ENCODE measurements at places on chromosomes 2 and 18.
A peak's percentile ranks its signal among the peaks of the same experiment; 100 is the strongest.

DNA sequence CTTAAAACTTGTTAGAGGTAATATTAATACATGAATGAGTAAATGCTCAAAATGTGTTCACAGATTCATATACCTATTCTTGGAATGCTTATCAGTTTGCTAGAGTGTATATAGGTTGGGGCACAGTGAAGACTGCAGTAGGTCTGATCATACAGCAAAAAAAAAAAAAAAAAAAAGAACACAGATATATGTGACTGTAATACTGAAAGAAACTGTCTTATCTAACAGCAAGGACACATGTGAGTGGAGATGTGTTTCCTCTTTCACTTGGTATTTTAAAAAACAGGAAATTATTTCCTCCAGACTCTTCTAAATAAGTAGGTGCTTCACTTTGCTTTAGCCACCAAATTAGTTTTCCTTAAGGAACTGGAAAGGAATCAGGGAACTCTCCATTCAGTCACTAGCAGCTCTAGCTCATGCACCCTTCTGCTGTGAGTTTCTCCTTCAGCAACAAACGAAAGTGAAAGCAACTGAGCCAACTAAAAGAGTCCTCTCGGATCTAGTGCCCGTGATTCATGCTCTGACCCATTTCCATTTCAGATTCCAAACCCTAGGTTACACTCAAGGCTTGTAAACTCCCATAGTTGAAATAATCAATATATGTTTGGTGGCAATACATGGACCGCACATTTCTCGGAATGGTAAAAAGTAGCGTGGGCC is 98.5 kb downstream of the DSEL start:
- DNase-seq = no peak

- no peak for DNase-seq
Observed at GRCh38 chr18:23900994-23901393, 113.6 kb upstream of the TTC39C start.

DNA sequence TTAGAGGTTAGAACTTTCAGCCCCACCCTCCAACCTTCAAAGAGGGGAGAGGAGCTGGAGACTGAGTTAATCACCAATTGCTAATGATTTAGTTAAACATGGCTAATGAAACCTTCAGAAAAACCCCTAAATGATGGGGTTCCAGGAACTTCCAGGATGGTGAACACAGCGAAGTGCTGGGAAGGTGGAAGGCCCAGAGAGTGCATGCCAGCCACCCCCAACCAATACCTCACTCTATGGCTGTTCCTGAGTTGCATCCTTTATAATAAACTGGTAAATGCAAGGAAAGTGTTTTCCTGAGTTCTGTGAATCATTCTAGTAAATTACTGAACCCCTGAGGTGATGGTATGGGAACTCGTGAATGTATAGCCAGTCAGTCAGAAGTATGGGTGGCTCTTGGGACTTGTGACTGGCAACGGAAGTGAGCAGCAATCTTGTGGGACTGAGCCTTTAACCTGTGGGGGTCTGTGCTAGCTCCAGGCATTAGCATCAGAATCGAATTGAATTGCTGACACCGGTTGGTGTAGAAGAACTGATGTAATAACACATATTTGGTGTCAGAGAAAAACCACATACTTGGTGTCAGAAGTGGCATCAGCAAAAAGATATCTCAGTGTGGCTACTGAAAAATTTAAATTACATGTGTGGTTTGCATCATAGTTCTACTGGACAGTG is 37.4 kb downstream of the NPHP1 start:
- DNase-seq = peak; percentile 10

DNA sequence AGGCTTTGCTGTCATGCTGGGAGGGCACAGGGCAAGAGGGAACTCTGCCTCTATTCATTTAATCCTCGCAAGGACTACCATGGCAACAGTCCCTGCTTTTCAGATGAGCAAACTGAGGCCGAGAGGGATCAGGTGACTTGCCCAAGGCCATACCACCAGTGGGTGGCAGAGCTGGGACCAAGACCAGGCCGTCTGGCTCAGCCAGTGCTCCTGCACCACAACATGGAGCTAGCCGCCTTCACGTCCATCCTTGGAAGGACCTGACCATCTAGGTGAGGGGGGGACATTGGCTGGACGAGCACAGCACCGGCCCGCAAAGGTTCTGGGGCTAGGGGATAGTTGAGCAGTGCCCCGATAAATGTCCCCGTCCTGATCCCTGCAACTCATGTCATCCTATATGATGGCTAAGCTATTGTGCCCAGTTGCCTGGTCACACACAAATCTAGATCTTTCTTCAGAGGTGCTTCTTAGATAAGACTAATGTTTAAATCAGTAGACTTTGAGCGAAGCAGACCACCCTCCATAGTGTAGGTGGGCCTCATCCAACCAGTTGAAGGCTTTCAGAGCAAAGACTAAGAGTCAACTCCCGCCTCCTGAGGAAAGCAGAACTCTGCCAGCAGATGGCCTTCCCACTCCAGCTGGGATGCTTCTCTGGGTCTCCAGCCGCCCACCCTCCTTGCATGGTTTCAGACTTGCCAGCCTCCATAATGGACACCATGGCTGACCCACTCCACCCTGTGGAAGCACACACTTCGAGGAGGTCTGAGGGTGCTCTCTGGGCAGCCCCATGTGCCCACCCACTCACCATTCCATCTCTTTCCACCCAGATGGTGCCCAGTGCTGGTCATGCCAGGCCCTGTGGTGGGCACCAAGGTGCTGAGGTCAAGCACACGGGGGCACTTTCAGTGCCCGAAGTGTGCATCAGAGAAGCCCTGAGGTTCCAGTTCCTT is 214.8 kb upstream of the RAB6C start:
- DNase-seq = no peak

DNA sequence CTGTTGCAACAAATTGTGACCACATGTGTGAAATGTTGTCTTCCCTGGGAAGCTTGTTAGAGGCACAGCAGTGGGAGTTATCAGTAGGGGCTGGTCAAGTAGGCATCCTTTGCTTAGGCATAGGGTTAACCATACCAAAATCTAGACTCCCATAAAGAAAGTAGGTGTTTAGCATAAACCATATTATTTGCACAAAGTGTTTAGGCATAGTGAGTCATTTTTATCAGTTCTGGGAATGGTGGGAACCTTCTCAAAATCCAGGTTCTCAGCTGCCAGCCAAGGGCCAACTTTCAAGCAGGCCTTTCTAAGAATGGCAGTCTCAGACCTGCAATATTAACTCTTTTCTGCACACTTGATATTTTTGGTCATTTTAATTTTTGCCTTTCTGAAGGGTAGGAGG is 88.5 kb downstream of the RAB3GAP1 start:
- DNase-seq = no peak

DNA sequence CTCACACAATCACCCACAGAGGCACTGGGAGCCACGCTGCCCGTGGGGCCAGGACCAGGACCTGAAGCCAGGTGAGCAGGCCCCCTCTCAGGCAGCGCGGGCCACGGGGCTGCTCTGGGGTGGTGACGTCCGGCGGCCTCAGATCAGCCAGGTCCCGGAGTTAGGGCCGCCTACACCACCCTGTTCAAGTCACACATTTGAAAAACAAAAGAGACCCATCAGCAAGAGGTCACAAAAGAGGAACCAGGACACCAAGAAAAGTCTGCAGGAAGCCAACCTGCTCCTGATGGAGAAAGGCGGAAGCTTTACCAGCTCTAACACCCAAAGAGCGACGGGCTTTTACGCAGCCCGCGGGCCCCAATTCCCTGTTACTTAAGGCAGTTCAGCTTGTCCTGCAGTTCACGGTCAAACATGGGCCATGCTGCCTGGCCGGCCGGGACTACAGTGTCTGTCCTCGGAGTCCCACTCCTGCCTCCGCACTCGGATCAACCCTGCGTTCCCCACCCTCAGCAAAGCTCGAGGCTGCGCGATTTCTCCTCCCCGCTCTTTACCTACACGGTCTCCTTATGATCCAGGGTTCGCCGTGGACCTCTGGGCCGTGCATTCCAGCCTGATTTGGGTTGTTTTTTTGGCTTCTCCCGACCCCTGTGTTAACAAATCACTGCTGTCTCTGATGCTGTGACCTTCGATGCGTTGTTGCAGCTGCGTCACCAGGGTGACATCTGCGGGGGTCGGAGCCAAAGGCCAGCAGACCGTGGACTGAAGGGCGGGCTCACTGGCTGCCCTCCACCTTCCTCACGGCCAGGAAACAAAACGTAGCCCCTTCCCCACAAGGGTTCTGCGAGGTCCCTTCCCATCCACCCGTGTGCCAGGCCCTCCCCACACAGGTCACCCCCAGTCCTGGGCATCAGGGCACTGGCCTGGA is 31.0 kb downstream of the SNORC start:
- peak; percentile 66 for DNase-seq

DNA sequence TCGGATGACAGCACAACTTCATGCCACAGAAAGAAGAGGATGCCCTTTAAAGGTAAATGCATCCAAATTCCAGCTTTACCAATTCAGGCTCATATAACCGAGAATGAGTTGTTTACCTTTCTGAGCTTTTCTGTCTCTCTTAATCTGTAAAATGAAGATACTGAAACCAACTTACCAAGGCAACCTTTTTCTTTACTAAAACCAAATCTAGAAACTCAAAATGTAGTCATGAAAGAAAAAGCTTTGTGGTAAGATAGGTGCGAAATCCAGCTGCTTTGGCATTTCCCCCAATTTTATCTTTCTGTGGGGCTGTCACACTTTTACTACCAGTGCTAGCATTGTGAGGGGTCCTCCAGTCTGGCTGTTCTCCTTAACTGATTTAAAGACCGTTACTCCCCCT is 240.4 kb downstream of the IKZF2 start:
- DNase-seq = no peak

DNA sequence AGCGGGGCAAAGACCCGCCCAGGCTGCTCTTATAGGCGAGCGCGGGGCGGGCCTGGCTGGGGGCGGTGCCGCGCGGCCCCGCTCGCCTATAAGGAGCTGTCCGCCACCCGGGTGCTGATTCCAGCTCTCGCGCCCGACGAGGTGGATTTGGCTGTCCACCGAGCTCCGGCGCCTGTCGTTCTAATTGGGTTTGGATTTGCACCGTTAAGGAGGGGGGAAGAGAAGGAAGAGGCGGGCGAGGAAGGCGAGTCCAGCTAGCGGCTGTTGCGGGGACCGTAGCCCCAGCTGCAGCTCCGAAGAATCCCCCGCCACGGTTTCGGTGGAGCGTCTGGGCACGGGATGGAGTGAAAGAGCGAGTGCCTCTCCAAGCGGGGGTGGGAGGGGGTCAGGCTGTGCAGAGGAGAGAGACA is at the start of gene CNTNAP5:
Gene CNTNAP5, plus strand, starts transcription at position 117 of the 410 bp plus-strand sequence. CDS start 364 bp downstream, outside the sequence.
- DNase-seq = peak; percentile 94

DNA sequence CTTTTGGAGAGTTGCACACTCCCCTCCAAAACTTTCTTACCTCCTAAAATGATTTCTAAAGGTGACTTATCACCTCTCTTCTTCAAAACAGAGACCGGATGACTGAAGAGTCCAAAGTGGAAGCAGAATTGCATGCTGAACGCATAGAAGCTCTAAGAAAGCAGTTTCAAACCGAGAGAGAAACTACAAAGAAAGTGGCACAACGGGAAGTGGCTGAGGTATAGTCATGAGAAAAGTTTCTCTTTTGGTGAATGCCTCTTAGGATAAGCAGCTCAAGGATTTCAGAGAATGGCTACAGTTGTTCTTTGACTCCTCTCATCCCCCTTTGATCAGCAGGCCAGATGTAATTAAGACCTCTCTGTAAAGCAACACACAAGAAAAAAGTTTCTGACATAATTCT is 73.6 kb downstream of the GTF3C3 start:
- no peak for DNase-seq

- DNase-seq = no peak
Observed at GRCh38 chr18:45686891-45687611, 36.9 kb upstream of the SLC14A1 start.

DNA sequence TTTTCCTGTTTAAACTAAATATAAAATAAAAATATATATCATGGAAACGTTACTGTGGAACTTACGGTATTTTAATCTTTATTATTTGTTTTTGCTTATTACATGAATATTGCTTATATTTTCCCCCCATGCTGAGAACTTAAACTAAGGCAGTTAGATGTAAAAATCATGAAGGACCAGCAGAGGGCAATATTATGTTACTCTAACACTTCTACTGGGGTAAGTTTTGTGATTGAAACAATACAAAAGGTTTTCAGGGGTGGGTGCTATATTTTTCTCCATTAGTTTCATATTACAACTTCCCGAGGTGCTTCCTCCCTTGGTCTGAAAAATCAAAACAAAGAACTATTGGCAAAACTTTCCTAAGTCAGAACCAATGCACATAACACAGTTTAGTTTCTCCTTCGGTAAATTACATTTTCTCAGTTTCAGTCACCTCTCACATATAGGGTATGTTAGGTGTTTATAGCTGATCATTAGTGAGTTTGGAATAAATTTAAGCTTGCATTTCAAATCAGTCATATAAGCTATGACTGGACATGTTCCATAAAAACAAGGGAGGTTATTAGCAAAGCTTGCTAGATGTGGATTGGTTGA is 54.8 kb downstream of the ZNF407 start:
- DNase-seq = no peak

GRCh38 chr2:105487142-105488069 is 88.6 kb upstream of the FHL2 start:
- no peak for DNase-seq

DNA sequence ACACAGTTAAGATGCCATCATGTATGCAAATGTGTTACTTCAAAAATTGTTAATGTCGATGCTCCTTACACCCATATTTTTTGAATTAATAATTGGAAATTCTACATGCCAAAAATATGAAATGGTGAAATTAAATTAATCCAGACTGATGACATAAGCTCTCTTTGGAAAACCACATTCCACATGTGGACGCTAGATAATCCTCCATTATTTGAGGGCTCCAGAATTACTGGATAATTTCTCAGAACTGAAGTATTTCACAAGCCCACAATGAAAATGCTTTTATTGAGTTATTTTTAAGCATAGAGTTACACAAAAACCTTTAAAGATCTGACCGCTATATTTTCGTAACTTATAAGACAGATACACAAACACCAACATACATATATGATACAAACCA is 47.8 kb downstream of the FARSB start:
- no peak for DNase-seq

- no peak for DNase-seq
Observed at GRCh38 chr2:241868661-241869081, 858 bp upstream of the RTP5 start.

DNA sequence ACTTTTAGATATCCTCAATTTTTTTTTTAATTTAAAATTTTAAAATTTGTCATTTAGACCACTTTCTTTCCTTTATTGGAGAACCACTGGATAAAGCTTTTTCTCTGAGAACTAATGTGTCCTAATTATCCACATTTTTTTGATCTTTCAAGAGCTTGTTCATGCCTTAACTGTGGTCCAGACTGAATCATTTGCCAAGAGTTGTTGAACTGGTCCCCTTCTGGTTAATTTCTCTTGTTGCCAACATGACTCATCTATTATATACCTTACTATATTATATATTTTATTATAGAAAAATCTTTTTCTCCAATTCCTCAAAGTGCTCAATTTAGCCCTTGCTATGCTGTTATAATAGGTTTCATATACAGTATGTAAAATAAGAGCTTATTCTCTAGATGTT is 53.1 kb upstream of the TMEM87B start:
- DNase-seq = no peak

Data from ELF-1 (cell line).